ENCODE measurements at places on chromosomes 1 and 21. TPM values are rescaled to one million over a fixed set of nuclear protein-coding genes. Genes with fewer than 3 reads are reported as not detected.

The CFHR2 gene
- total RNA-seq: not detected

The PRR9 gene
- total RNA-seq: not detected

The LHX4 gene
- not detected for total RNA-seq

- DNase-seq: no peak
These were observed 26.9 kb downstream of the OR6Y1 start for GRCh38 chr1:158527190-158527815.

DNA sequence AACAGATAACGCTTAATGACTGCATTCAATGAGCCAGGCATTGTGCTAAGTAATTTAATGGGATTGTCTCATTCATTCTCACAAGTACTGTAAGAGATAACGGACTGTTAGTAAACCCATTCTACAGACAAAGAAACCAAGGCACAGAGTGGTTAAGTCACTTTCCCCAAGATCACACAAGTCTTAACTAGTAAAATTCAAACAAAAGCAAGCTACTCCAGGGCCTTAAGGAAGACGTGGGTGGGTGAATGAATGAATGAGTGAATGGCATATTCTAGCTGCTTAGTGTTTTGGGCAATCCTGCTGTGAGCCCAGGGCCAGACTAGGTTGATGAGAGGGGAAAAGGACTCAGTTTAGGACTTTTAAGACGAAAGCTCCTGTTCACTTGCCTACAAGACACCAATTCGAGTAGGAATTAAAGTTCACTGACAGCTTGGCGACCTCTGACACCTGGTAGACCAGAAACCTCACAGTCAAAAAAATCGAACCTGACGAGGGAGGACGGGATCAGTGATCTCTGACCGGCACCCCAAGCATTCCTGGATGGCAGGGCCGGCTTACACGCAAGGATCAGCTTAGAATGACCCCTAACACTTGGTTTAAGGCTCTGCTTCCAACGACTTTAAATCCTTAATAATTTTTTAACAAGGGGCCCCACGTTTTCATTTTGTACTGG, 557 bp downstream of the EMC1 start:
- no peak for DNase-seq

- no peak for DNase-seq
These were observed 295.4 kb upstream of the PBX1 start for GRCh38 chr1:164263540-164263939.

- DNase-seq: no peak
These were observed 119.2 kb upstream of the IPO9 start for GRCh38 chr1:201709564-201710295.

GRCh38 chr1:163069142-163069541, at the start of gene RGS4:
TSS of gene RGS4 (plus strand) at chr1:163069361. CDS start at chr1:163069485, 124 bp downstream.
- peak; percentile 40 for DNase-seq
